ENCODE measurements at places on chromosomes 12 and 14. TPM values are rescaled to one million over a fixed set of nuclear protein-coding genes. Genes with fewer than 3 reads are reported as not detected.

Gene SELPLG
- total RNA-seq = 26.5 TPM

Gene SETD3
- 80.6 TPM for total RNA-seq

Gene BORCS5
- total RNA-seq = 26.9 TPM

Gene HOXC10
- total RNA-seq = not detected

Gene SLC10A1
- not detected for total RNA-seq

Gene TMTC1
- not detected for total RNA-seq

Gene SIRT4
- 2.4 TPM for total RNA-seq

Gene MANSC4
- total RNA-seq = not detected

Gene POTEM
- total RNA-seq = not detected

Gene RARG
- total RNA-seq = 13.3 TPM

Gene GPR65
- total RNA-seq = 20.4 TPM

Gene LRP1-AS
- total RNA-seq = not detected

Gene GRIN2B
- total RNA-seq = not detected

Gene DNAH10
- total RNA-seq = 0.29 TPM

Gene SMIM41
- total RNA-seq = not detected

Gene SERPINA9
- total RNA-seq = not detected

Gene PLEKHG7
- not detected for total RNA-seq

Gene RAB35
- 85.2 TPM for total RNA-seq

Gene VSX2
- total RNA-seq = not detected

Gene RNU7-1
- not detected for total RNA-seq

Gene SERPINA12
- total RNA-seq = not detected

Gene TM7SF3
- 36.4 TPM for total RNA-seq

Gene CYP27B1
- 11.7 TPM for total RNA-seq

Gene ADSS1
- 0.50 TPM for total RNA-seq

Gene C12orf50
- total RNA-seq = not detected

Gene FAM161B
- total RNA-seq = 2.7 TPM

Gene SPTB
- total RNA-seq = 0.14 TPM

Gene STYK1
- total RNA-seq = 30.3 TPM

Gene MDM2
- 253 TPM for total RNA-seq

Gene KCNJ8
- not detected for total RNA-seq

Gene SALL2
- total RNA-seq = 0.45 TPM

Gene CACNA1C
- not detected for total RNA-seq

Gene NR1H4
- total RNA-seq = not detected

Gene ARHGEF40
- total RNA-seq = 0.75 TPM

Gene C1S
- 1.3 TPM for total RNA-seq

Gene PSEN1
- total RNA-seq = 39.5 TPM

Gene NPFF
- 1.9 TPM for total RNA-seq

Gene ADAMTS20
- not detected for total RNA-seq

Gene SLC24A4
- total RNA-seq = 0.17 TPM

Gene HCAR3
- not detected for total RNA-seq
